Kidney epithelial cell (primary cell): ENCODE measurements at places on chromosomes 7 and 10.

DNA sequence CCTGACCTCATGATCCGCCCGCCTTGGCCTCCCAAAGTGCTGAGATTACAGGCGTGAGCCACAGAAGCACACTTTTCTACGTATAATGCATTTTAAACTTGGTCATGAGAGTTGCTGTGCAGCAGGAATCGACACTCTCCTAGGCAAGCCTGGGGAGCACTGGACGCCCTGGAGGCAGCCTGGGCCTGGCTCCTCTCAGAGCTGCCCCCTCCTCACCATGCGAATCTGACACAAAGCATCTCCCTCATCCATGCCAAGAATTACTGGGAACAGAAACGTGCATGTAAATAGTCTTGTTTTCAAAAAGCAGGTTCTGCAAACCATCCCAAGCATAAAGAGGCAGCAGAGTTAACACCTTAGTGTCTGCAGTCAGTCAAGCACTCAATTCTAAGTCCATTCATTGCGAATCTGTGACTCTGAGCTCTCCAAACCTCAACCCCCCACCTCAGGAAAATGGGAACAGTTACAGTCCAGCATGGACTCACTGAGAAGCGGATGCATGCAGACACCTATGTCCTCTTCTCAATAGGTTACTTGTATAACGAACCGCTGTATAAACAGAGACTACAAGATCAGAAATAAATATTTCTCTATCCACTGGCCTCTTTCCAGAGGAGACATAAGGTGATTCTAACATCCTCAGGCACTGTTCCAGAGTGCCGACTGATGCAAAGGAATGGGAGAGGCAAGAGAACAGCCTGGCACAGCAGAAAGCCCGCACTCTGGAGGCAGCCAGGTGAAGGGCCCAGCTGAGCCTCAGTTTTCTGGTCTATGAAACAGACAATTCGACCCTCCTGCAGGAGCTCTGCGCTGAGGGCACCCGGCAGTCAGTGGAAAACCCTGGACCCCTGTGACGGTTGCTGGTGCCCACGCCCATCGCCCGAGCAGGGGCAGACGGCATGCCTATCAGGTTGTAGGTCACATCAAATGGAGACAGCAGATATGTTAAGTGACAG, 68.9 kb downstream of the MAD1L1 start:
- DNase-seq = no peak

GRCh38 chr10:44925224-44925623, 14.1 kb downstream of the TMEM72 start:
- no peak for DNase-seq

DNA sequence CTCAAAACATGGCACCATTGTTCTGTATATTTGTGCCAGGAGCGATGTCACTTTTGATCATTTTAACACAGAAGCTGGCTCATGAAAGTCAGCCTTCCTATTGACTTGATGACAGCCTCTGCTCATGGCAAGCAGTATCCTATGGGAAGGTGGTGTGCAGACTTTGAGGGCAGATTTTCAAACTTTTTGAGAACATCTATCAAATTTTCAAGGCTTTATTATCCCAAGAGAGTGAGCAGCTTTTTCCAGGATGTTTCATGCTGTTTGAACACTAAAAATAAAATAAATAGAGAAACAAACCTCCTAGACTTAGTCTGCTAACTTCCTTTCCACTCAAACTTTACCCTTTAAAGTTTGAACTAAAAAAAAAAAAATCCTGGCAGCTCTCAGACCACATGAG, 20.3 kb downstream of the FAM13C start:
- no peak for DNase-seq

GRCh38 chr10:86350897-86351296, 15.7 kb downstream of the GRID1 start:
- DNase-seq = no peak

DNA sequence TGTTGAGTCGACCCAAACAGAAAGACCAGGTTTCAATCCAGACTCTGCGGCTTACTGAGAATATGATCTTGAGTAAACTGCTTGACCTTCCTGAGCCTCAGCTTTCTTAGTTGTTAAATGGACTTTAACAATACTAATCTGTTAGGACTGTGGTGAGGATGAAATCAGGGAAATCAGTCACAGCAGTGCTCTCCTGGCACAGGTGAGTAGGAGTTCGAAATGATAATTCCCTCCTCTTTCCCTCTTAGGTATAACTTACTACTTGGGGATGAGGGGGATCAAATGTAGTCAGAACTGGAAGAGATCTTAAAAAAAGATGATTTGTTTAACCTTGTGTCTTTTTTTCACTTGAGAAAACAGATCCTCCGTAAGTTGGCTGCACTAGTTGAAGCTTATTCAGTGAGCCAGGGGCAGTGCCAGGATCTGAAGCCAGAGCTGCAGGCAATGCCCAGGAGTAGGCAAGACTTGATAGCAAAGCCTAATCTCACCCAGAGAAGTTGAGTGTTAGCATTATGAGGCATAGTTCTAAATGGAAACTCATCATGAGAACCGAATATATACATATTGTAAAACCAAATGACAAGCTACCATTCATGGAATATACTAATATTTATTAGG, 1.8 kb upstream of the MAGI2 start:
- no peak for DNase-seq

- no peak for DNase-seq
These were observed 63.0 kb downstream of the VAX1 start for GRCh38 chr10:117075064-117075463.

DNA sequence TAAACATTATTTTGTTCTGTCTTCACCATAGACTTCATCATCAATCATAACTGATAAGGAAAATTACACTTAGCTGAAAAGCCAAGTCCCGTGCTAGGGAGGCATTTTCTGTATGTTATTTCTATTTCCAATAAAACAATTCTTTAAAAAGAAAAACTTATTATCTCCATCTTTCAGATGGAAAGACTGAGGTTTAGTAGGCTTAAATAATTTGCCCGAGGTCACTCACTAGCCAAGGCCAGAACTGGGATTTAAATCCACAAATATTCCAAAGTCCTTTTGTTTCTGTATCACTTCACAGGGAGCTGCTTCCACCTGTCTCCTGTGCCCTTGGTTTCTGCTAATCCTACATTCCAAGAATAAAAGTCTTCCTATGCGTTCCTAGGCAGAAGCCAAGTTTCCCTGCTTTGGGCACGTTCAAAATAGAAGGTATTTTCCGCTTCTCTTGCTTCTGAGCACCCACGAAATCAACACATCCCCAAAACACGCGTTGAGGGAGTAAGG, 732 bp downstream of the CPVL start:
- no peak for DNase-seq

- no peak for DNase-seq
These were observed 106.5 kb downstream of the HTR7 start for GRCh38 chr10:90751107-90751997.

- no peak for DNase-seq
These were observed 87.1 kb downstream of the ITIH5 start for GRCh38 chr10:7579681-7580080.

- no peak for DNase-seq
These were observed 33.1 kb upstream of the EPC1 start for GRCh38 chr10:32379950-32380551.

GRCh38 chr10:27369880-27370279, 129.3 kb upstream of the ACBD5 start:
- DNase-seq = no peak
